T follicular helper cell (primary cell): ENCODE measurements at places on chromosomes 4 and X.

- no peak for DNase-seq
Measured at GRCh38 chrX:110432906-110433215, 74.2 kb downstream of the RTL9 start.

GRCh38 chr4:167890226-167890625 lies 202.1 kb upstream of the ANXA10 start:
- DNase-seq = no peak

DNA sequence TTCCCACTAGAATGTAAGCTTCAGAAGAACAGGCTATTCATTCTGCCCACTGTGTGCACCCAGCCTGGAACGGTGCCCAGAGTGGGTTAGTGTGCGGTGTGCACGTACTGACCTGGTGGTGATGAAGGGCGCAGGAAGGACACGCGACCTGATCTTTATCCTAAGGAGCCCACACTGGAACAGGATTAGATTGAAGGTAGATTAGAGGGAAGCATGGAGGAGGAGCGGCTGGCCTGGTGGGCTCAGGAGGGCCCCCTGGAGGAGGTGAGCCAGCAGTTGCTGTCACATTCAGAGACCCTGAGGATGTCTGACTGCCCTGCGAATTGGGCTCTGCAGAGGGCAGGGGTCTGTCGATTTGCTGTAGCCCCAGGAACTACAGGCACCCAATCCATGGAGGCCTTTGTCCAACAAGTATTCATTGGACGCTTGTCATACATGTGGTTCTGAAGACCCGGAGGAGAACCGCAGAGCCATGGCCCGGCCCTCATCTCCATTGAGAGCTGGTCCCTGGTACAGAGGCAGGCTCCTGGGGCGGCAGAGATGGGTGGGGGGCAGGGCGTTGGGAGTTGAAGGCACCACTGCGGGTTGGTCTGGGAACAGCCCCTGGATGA lies 73.2 kb downstream of the HTRA3 start:
- DNase-seq = no peak

GRCh38 chr4:108466936-108467902 lies 153.2 kb upstream of the RPL34 start:
- DNase-seq = no peak

- no peak for DNase-seq
Measured at GRCh38 chr4:4491396-4491893, 50.4 kb downstream of the STX18 start.

- DNase-seq = no peak
Measured at GRCh38 chr4:172974586-172974985, 194.0 kb upstream of the GALNT7 start.

DNA sequence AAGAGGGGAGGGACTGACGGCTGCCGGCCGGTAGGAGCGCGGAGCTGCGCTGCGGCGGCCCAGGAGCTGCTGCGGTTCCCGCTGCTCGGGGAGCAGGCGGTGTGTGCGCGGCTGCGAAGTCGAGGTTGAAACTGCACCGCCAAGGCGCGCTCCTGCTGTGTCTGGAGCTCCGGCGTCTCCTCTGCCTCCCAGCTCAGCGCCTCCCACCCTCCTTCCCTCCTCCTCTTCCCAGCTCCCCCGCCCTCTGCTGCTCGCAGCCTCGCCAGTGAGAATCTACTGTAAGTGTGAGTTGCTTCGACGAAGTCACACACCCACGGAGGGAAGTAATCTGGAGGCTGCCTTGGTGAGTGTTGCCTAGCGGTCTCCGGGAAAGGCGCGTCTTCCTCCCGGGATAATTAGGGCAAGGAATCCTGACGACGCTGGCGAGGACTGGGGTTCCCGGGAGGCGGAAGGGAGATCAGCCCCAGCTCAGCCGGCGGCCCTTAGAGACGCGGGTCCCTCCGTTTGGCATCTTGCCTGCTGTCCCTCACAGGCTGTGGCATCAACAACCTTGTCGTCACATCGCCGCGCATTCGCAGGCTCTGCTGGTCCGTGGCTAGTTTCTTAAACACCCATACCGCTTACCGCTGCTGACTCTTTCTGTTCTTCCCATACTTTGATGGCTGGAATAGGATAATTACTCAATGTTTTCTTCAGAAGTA lies at the start of gene EPHA5:
TSS of gene EPHA5 (minus strand) at position 159 of the 701 bp plus-strand sequence. CDS start 747 bp downstream, outside the sequence.
- no peak for DNase-seq

- DNase-seq = no peak
Measured at GRCh38 chr4:8010618-8011017, 71.0 kb upstream of the AFAP1 start.

DNA sequence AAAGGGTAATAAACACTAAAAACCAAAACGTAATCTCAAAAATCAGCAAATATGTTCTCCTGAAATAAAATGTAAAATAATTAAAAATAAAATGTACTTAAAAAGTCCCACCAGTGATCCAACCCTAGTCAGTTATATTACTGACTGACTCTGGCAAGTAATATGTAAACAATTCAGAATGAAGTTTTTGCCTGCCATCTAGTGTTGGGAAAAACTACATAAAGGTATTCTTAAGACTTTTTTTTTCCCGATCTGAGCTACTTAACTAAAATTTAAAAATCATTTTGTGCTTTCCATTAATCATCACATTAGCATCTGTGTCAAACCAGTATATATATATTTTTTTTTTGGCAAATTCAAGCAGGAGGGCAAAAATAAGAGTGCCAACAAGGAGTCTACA lies 24.0 kb downstream of the RCHY1 start:
- no peak for DNase-seq

GRCh38 chr4:105637408-105638176 lies 70.9 kb downstream of the INTS12 start:
- no peak for DNase-seq

DNA sequence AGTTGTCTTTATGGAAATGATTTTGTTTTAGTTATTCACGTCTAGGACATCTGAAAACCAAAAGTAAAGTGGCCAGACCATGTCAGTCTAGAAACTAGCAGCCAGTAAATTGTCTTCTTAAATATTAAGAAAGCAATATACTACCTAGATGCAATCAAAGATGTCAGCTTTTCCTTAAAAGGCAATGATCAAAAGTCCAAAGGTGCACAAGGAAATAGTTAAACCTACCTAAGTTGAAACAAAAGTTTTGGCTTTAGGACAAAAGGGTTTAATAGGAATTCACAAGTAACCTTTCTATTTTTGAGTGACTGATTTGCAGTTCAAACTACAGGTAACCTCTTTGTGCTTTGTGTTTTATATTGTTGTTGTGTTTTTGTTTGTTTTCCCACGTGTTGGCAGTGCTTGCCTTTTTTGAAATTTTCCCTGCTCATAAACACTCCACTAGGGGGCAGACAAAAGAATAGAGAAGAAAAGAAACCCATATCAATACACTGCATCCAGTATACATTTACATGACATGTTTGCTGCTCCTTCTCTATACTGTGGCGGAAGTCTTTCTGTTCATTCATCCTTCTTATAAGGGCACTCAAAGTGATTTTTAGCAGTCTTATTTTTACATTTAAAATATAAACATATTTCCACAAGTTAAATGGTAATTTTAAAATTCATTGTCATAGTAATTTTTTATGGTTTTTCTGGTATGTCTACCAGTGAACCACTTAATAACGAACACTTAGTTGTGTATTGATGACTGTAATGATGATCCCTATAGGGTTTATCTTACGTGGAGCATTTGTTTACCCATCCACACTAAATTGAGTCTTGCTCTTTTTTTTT lies 62.7 kb downstream of the GAB1 start:
- DNase-seq = no peak

GRCh38 chrX:150651906-150652305 lies 41.3 kb upstream of the MTMR1 start:
- DNase-seq = no peak

DNA sequence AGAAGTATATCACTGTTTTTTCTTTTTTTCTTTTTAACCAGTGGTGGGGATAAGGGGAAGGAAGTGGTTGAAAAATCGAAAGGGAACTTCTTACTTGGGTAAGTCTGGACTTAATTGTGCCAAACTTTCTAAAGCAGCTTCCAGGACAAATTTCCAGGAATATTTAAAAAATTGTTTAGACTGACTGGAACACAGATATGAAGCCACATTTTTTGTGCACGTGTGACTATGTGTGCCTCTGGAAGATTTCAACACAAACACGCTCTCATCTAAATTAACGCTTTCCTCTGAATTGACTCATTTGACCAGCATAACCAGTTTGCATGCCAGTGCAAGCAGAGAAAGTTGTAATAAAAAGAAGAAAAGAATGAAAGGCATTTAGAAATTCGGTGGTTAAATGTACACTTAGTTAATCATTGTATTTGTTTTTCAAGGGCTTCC lies 18.8 kb upstream of the YTHDC1 start:
- no peak for DNase-seq

DNA sequence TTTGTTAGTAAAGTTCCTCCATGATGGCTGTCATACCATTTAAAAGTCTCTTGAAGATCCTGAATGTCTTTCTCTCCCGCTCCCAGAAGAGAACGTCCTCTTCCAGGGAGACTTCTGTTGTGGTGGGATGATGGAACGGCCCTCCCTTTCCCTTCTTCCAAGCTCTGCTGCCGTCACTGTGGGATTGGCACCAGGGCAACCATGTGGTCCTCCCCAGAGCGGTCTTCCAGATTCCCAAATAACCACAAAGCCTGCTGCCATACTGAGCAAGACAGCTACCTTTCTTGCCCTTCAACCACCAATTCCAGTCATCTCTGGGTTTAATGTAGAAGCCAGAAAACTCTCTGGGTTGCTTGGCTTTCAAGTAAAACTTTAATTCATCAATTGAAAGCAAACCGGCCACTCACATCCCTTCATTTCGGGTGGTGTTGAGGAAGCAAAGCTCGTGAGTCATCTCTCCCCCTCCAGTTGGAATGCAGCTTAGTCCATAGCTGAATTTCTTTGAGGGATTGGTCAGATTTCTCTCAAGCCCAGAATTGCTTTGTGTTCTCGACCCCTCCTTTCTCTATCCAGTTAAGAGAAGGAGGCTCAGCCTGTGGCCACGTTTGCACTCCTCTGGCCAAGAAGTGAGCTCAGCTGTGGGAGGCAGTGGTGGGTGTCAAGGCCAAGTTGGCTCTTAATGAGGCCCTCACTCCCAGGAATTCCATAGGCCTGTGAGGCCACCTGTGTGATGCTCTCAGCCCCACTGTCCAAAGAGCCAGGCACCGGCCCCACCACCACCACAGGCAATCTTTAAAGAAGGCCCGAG lies 36.9 kb downstream of the FHDC1 start:
- DNase-seq = no peak

GRCh38 chrX:18970465-18970864 lies 13.4 kb downstream of the PHKA2 start:
- DNase-seq = no peak
